ENCODE measurements at places on chromosomes 3 and 15. TPM values are rescaled to one million over a fixed set of nuclear protein-coding genes. Genes with fewer than 3 reads are reported as not detected.

CD96 gene
- 45.9 TPM for total RNA-seq

GRCh38 chr15:90340345-90340744 is 11.7 kb upstream of the ZNF774 start:
- DNase-seq: no peak

DNA sequence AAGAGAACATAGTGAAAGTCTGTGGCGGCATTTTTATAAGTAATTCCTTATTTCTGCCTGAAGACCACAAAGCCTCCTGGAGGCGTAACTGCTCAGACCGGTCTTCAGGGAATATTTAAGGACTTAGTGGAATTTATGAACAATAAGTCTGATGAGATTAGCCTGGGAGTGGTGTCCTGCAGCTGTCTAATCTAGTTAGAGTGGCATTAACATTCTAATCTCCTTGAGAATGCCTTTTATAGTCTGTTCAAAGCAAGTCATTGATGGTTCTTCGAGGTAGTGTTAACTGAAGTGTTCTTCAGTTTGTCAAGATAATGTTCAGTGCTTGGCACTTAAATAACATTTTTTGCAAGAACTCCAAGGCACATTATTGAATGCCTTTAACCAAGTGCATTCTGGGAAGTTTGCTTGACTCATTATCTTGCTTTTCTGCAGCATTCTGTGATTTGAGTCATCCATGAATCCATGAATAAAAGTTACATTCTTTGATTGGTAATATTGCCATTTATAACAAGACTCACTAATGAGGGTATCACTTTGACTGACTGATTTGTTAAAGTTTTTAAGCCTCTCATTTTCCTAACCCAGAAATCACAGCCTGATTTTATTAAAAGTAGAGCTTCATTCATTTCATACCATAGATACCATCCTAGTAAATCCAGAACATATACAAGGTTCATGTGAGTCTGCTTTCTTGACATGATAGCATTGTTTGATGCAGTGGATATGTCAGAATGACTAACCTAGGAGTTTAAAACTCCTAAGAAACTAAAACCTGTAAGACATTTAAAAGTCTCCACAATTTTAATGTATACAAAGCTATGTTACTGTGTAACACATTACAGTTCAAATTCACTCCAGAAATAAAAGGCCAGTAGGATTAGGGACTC is 12.5 kb downstream of the RBM5 start:
- DNase-seq: no peak

DNA sequence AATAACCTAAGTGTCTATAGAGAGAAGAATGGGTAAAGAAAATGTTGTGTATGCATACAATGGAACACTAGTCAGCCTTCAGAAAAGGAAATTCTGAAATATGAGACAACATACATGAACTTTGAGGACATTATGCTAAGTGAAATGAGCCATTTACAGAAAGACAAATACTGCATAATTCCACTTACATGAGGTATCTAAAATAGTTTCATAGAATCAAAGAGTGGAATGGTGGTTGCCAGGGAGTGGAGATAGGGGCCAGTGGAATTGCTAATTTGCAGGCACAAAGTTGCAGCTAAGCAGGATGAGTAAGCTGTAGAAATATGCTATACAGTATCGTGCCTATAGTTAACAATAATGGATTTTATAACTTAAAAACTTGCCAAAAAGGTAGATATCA is 779.6 kb upstream of the ARPP21 start:
- DNase-seq: no peak

All from ureter (tissue), 1 donor.